ENCODE measurements at places on chromosomes 4 and X. TPM values are rescaled to one million over a fixed set of nuclear protein-coding genes. Genes with fewer than 3 reads are reported as not detected.

- no peak for DNase-seq
Measured at GRCh38 chrX:119272882-119273419, 36.9 kb downstream of the PGRMC1 start.

DNA sequence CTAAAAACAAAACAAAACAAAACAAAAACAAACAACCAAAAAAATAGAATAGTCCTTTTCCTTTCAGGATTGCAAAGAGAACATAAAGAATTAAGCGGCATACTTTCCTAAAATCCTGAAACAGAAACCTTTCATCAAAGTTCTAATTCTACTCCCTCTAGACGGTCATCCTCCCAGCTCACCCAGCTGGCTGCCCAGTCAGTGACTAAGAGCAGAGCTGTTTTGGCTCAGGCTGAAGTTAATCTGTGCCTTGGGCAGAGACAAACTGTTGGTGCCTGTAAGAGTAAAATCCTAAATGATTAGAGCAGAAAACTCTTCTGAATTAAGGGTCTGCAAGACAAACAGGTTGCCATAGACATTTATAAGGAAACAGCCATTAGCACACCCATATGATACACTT, 17.6 kb upstream of the WAS start:
- DNase-seq, result no peak

GRCh38 chr4:107862658-107863057, 37.9 kb downstream of the SGMS2 start:
- no peak for DNase-seq

- peak; percentile 95 for DNase-seq
Measured at GRCh38 chrX:74259885-74260491, 44.0 kb upstream of the ZCCHC13 start.

- DNase-seq, result no peak
Measured at GRCh38 chrX:17062065-17062464, 115.6 kb downstream of the REPS2 start.

Gene LRRC66
- total RNA-seq, result 0.09 TPM

DNA sequence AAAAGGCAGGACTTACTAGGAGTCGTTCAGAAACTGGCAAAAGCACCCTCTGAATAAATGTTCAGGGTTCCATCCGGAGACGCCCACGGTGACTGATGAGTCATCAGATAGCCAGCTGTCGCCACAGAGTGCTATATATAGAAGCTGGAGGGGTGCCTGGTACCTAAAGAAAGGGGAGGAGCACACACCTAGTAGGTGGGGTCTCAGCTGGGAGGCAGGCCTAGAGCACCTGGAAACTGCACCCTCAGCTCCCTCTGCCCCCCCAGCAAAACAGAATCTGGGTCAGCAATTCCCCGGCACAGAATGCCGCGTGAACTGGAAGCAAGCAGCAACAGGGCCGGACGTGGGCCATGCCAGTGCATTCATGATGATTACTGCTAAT, 242.0 kb downstream of the BCOR start:
- peak; percentile 76 for DNase-seq

Gene TLR8
- total RNA-seq, result not detected

DNA sequence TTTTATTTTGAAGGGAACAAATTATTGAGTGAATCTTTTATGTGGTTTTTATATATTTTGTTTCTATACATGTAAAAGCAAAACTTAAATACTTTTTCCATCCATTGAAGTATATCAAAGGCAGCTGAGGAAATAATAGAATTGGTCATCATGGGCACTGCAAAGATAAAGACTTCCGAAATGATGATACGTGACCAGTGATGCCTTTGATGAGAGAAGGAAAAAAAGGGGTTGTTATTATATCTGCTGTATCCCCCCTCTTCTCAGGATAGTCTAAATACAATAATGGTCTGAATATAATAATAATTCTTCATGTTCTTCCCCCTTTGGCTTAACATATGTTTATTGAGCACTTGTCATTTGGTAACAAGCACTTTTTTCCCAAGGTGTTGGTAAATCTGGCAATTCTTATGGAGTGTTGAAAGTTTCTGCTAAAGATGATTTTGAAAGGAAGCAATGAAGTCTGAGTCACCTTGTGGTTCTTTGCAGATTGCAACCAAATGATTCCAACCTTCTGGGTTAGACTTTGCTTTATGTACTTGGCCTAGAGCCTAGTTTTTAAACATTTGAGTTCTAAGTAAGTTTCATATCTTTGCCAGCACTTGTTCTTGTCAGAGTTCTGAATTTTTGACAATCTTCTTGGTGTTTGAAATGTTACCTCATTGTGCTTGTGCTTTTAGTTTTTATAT, 60.8 kb downstream of the USP9X start:
- no peak for DNase-seq

DNA sequence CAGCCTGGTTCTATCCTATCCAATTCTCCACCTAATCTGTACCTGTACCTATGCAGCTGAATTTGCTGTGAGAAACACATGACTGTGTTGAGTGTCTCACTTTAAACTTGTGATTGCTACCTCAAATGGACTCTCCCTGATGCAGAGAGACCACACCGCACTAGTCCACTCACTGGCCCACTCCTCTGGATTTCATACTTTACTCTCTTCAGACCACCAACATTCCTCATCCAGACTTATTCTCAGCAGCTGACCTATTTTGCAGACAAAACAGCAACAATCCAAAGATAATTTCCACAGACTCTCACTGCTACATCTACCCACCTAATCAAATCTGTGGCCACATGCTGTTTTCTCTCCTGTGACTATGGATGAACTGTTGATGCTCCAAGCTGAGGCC, 45.2 kb downstream of the ACSL4 start:
- DNase-seq, result no peak

DNA sequence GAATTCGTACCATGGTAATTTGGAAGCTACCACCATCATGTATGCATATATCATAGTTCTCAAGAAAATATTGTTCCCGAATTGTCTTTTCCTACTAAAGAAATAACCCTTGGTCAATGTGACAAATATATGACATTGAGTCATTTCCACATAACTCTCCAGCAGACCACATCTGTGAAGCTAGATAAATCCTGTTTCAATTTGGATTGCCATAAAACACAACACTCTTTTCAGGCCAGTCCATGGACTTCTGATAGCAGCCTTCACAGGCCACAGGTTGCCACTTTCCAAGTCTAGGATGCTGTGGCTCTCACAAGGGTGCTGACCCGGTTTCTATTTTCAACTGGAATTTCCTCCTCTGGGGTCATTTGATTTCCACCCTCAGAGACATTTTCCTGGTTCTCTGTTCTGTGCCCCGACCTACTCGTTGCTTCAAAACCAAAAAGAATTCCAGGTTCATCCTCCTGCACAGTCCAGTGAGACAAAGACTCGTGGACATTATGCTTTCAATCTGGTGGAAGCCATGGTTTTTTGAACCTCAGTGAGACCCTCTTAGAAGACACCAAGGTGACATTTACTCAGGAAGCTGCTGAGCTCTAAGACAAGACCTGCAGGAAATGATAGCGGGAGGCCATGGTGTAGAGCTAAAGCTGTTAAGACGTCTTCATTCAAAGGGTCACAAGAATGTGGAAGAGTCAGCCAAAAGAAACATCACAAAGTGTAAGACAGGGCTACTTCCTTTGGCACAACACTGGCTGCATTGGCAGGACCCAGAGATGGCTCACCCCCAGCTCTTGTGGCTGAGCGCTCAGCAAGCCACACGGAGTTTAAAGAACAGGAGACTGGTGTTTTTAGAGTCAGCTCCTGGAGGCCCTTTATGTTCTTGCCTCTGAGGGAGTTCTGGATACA, 119.8 kb downstream of the AMELX start:
- no peak for DNase-seq

Data from H9 (cell line).